Transverse colon (tissue), 4 donors: ENCODE measurements at places on chromosomes 5 and 9.

DNA sequence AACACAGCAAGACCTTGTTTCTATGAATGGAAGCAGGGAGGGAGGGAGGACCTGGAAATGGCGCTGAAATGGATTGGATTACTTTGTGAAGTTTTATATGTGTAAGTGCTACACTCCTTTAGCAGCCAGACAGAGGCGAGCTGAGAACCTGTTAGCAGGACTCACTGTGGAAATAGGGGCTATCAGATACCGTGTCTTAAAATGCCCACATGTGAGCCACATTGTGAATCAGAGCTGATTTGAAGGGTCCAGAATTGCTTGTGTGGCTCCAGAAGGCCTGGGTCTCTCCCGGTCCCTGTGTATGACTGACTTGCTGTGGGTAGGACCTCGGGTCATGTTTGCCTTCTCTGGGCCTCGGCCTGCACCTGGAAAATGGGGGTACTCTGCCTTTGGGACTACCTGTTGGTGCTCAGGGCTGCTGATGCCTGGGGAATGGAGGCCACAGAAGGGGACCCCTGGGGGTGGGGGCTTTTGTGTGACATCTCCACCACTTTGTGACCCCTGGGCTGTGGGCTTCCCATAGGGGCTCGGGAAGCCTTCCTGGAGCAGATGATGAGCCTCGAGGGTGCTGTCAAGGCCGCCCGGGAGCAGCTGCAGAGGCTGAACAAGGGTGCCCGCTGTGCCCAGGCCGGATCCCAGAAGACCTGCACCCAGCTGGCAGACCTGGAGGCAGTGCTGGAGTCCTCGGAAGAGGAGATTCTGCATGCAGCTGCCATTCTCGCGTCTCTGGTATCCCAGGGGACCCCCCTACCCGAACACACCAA is 24.0 kb upstream of the AIF1L start:
- no peaks in the 10 kb centered on the region for H3K36me3 ChIP-seq
- no peak for DNase-seq
- no peak overlapping the region for H3K27ac ChIP-seq
- no peak overlapping the region for H3K4me3 ChIP-seq

DNA sequence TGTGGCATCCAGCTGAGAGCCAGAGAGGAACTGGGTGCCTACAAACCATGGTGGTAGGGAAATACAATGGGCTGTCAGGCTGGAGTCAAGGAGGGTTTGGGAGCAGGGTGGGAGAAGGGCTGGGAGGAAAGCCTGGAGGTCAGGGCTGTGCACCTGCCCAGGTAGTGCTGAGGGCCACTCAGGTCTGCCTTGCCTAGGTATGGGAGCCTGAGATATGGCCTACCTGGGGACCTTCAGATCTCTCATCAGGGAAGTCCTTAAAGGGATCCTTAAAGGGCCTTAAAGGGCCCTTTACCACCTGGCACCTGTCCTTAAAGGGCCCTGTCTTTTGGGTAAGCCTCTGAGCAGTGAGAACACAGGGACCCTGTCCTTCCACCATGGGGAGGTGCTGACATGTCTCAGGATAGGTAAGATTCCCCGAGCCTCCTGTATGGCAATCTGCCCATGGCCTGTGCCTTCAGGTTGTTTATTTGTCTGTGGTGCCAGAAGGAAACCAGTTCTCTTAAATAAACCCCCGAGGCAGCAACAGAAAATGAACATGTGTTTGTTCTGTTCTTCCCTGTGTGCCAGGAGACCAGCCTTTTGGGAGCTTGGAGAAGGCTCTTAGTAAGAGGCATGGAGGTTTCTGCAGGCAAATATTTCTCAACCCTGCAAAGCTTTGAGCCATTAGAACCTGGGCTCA is 23.3 kb downstream of the SLC25A48 start:
- H3K27me3 ChIP-seq: no peaks in the 10 kb centered on the region
- H3K36me3 ChIP-seq: no peaks in the 10 kb centered on the region

DNA sequence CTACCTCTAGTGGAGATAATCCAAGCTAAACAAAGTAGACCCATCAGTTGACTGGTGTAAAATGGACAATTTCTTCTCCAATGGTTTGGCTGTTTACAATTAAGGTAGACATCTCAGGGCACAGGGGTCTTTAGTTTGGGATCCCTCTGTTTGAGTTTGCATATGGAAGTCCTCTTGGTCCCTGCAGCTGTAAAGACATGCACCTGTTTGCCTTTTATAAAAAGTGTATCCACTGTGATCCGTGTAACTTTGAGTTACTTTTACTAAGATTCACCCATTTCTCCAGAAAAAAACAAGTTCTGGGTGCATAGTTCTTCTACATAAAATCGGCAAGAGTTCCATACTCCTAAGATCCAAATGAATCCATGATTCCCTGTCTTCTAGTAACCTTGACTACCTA is 374.7 kb upstream of the ADAMTS16 start:
- H3K27ac ChIP-seq: no peak overlapping the region
- no peak for DNase-seq
- no peaks in the 10 kb centered on the region for H3K27me3 ChIP-seq
- H3K4me1 ChIP-seq: no peaks in the 10 kb centered on the region

GRCh38 chr5:167708449-167708848 is 583.0 kb upstream of the WWC1 start:
- no peaks in the 10 kb centered on the region for H3K27me3 ChIP-seq
- no peak for DNase-seq
- no peaks in the 10 kb centered on the region for H3K4me1 ChIP-seq
- no peak overlapping the region for H3K4me3 ChIP-seq
- no peak overlapping the region for H3K27ac ChIP-seq

- H3K36me3 ChIP-seq: peaks cover 5% of the 10 kb centered on the region
- H3K4me1 ChIP-seq: no peaks in the 10 kb centered on the region
- H3K27ac ChIP-seq: no peak overlapping the region
- no peaks in the 10 kb centered on the region for H3K27me3 ChIP-seq
- H3K4me3 ChIP-seq: no peak overlapping the region
- DNase-seq: no peak
Observed at GRCh38 chr5:80810425-80810824, 149.7 kb upstream of the RASGRF2 start.

- H3K4me1 ChIP-seq: peaks cover 22% of the 10 kb centered on the region
- H3K4me3 ChIP-seq: no peak overlapping the region
- H3K27me3 ChIP-seq: no peaks in the 10 kb centered on the region
Observed at GRCh38 chr9:137461316-137461662, 2.2 kb upstream of the NSMF start.

DNA sequence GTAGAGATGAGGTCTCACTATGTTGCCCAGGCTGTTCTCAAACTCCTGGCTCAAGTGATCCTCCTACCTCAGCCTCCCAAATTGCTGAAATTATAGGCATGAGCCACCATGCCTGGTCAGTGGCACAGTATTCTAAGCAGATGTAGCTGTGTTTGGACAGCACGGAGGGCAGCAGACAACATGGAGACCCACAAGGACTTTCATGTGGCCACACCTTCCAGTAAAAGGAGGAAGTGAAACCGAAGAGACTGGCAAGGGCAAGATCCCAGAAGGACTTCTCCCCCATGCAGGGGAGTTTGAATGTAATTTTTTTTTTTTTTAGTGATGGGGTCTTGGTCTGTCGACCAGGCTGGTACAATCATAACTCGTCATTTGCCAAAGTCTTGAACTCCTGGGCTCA is 172.2 kb downstream of the TRPM3 start:
- H3K27ac ChIP-seq: no peak overlapping the region
- H3K36me3 ChIP-seq: no peaks in the 10 kb centered on the region
- no peak overlapping the region for H3K4me3 ChIP-seq
- DNase-seq: no peak
- H3K27me3 ChIP-seq: no peaks in the 10 kb centered on the region
- no peaks in the 10 kb centered on the region for H3K4me1 ChIP-seq

- H3K4me1 ChIP-seq: no peaks in the 10 kb centered on the region
- DNase-seq: no peak
- no peaks in the 10 kb centered on the region for H3K27me3 ChIP-seq
- no peak overlapping the region for H3K27ac ChIP-seq
- no peaks in the 10 kb centered on the region for H3K36me3 ChIP-seq
Observed at GRCh38 chr5:172015346-172015745, 8.9 kb upstream of the FBXW11 start.

DNA sequence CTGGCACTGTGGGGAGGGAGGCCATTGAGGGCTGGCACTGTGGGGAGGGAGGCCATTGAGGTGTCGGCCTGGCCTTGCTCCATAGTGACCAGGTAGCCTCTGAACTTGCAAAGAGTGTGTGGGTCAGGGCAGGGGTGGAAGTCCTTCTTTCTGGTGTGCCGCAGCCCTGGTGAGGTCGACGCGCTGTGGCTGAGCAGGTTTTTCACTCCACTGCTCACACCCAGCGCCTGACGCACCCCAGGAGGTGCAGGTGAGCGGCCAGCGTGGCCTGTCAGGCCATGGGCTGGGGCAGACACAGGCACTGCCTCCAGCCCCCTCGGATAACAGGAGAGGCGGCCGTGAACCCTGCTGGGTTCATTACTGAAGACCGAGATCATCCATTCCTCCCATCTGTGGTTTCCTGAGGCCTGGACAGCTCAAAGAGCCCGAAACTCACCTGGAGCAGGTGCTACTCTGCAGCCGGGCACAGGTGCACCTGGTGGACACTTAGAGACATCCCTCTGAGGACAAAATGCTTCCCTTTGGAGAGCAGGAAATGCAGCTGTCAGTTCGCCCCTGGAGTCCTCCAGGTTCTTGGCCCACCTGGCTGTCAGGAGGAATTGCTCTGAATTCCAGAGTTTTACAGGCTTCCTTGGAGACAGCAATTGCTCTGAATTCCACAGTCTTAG is 32.4 kb downstream of the LHX3 start:
- H3K27me3 ChIP-seq: peaks cover 44% of the 10 kb centered on the region
- H3K36me3 ChIP-seq: no peaks in the 10 kb centered on the region
- H3K4me3 ChIP-seq: no peak overlapping the region
- DNase-seq: no peak
- H3K27ac ChIP-seq: no peak overlapping the region

- no peaks in the 10 kb centered on the region for H3K4me1 ChIP-seq
- no peak overlapping the region for H3K4me3 ChIP-seq
- no peaks in the 10 kb centered on the region for H3K27me3 ChIP-seq
- no peak overlapping the region for H3K27ac ChIP-seq
Observed at GRCh38 chr9:3513265-3513818, 12.5 kb downstream of the RFX3 start.

GRCh38 chr9:70262948-70263347 is 4.2 kb downstream of the SMC5 start:
- no peaks in the 10 kb centered on the region for H3K27me3 ChIP-seq
- H3K27ac ChIP-seq: no peak overlapping the region
- H3K4me3 ChIP-seq: no peak overlapping the region
- no peaks in the 10 kb centered on the region for H3K36me3 ChIP-seq
- peaks cover 34% of the 10 kb centered on the region for H3K4me1 ChIP-seq
- no peak for DNase-seq

GRCh38 chr9:89518466-89519365 is 20.8 kb upstream of the SEMA4D start:
- H3K36me3 ChIP-seq: no peaks in the 10 kb centered on the region
- no peaks in the 10 kb centered on the region for H3K27me3 ChIP-seq
- H3K27ac ChIP-seq: no peak overlapping the region
- H3K4me1 ChIP-seq: no peaks in the 10 kb centered on the region
- no peak overlapping the region for H3K4me3 ChIP-seq

DNA sequence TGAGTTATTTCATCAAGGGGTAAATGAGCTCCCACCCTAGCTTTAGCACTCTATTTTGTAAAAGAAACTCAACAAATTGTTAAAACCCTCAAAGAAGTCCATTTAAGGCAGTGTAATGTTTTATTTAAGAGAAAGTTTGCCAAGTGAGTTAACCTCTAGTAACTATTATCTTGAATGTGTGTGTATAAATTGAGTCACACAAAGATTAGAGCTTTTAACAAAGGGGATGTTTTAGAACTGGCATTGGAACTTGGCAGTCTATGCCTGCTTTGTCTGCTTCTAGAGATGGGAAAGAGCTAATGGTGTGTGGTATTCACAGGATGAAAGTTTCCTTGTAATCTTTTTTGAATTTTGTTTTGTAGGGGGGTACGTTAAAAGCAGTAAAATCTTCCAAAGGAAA is 33.2 kb downstream of the KDM3B start:
- H3K36me3 ChIP-seq: no peaks in the 10 kb centered on the region
- no peaks in the 10 kb centered on the region for H3K4me1 ChIP-seq
- DNase-seq: no peak
- no peak overlapping the region for H3K27ac ChIP-seq
- H3K4me3 ChIP-seq: no peak overlapping the region

DNA sequence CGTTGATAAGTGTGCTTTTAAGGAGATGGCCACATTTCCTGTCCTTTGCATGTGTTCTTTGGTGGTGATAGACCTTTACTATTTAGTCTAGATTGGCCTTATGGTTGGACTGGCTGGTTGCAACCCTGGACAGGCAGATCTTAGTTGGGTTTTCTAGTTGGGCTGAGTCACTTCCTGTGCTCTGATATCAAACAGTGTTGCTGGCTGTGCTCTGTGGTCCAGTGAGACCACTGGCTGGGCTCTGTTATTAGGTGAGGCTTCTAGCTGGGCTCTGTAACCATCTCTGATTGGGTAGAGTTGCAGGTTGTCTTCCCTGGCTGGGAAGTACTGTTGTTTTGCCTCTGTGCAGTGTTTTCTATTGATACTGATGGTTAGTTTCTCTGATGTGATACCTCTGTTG is 432.5 kb downstream of the LRRC70 start:
- H3K36me3 ChIP-seq: no peaks in the 10 kb centered on the region
- no peak overlapping the region for H3K27ac ChIP-seq
- DNase-seq: no peak

- no peak overlapping the region for H3K27ac ChIP-seq
- no peaks in the 10 kb centered on the region for H3K36me3 ChIP-seq
- no peak for DNase-seq
Observed at GRCh38 chr9:18032636-18033035, 441.3 kb upstream of the ADAMTSL1 start.

GRCh38 chr5:12985142-12985541 is 959.3 kb downstream of the DNAH5 start:
- DNase-seq: no peak
- H3K27ac ChIP-seq: no peak overlapping the region
- no peaks in the 10 kb centered on the region for H3K27me3 ChIP-seq
- H3K36me3 ChIP-seq: no peaks in the 10 kb centered on the region

- no peaks in the 10 kb centered on the region for H3K4me1 ChIP-seq
- no peak overlapping the region for H3K4me3 ChIP-seq
- H3K27me3 ChIP-seq: no peaks in the 10 kb centered on the region
- no peak overlapping the region for H3K27ac ChIP-seq
- no peaks in the 10 kb centered on the region for H3K36me3 ChIP-seq
- no peak for DNase-seq
Observed at GRCh38 chr5:125310749-125311148, 564.3 kb upstream of the ZNF608 start.

GRCh38 chr9:130500340-130501180 is 55.8 kb downstream of the ASS1 start:
- H3K27ac ChIP-seq: peak overlapping the region; percentile 68
- H3K4me3 ChIP-seq: no peak overlapping the region
- H3K27me3 ChIP-seq: no peaks in the 10 kb centered on the region
- H3K36me3 ChIP-seq: no peaks in the 10 kb centered on the region

- no peak for DNase-seq
- no peaks in the 10 kb centered on the region for H3K27me3 ChIP-seq
- no peak overlapping the region for H3K4me3 ChIP-seq
- peaks cover 68% of the 10 kb centered on the region for H3K36me3 ChIP-seq
Observed at GRCh38 chr5:141982626-141983025, 13.7 kb downstream of the RNF14 start.

- H3K4me3 ChIP-seq: no peak overlapping the region
- no peaks in the 10 kb centered on the region for H3K27me3 ChIP-seq
- H3K4me1 ChIP-seq: no peaks in the 10 kb centered on the region
- no peak overlapping the region for H3K27ac ChIP-seq
- H3K36me3 ChIP-seq: no peaks in the 10 kb centered on the region
- no peak for DNase-seq
Observed at GRCh38 chr5:169085636-169086035, 215.3 kb downstream of the SLIT3 start.
